Activated T-cell treated with anti-CD3 and anti-CD28 coated beads, Interleukin-2, amount 50 U/mL, for 4 hours (primary cell): ENCODE measurements at places on chromosomes 6 and 20.
A peak's percentile ranks its signal among the peaks of the same experiment; 100 is the strongest.

- no peak for DNase-seq
Observed at GRCh38 chr6:43838276-43839036, 68.4 kb downstream of the VEGFA start.

DNA sequence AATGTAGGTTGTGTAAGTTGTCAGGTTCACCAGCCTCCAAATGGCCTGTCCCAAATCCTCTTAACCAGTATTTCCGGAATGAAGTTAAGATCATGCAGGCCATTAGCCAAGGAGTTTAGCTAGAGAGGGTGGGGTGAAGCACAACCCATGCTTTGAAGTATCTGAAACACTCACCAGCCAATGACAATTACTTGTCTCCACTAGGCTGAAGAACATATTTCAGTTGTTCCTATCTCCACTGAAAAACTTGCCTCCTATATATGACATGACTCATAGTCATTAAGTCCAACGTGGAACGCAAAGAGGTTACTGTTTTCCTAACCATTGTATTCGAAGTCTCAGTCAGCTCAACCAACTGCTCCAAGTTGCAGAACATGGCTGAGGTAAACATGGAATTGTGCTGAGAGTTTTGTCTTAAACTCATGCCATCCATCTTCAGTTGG is 37.4 kb upstream of the TNFAIP3 start:
- no peak for DNase-seq

GRCh38 chr6:17156112-17156921 is 54.5 kb downstream of the STMND1 start:
- DNase-seq, result peak; percentile 47

DNA sequence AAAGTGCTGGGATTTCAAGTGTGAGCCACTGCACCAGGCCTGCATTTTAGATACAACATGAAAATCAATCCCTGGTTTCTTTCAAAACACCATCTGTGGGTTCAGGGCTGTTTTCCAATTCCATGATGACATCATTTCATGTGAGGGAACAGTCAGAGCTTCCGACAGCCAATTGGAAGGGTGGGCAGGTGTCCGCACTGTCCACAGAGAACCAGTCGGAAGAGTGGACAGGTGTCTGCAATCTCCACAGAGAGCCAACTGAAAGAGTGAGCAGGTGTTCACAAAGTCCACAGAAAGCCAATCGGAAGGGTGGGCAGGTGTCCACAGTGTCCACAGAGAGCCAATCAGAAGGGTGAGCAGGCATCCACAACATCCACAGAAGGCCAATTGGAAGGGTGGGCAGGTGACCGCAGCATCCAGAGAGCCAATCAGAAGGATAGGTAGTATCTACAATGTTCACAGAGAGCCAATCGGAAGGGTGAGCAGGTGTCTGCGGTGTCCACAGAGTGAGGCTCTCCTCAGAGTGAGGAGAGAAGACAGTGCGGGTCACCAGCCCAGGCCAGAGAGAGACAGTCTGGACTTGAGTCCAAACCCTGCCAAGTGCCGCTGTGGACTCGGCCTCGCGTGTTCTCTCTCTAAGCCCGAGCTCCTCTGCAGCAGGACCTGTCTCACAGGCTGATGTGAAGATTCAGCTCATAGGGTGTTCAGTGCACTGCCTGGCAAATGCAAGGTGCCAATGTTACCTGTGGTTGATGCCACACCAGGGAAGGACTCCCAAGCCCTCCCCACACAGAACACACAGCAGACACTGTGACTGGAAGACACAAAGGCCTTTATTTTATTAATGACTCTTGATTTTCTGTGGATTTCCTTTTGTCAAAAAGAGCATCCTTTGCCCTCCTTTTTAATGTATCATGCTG is 57.3 kb downstream of the DLL1 start:
- DNase-seq, result no peak

- no peak for DNase-seq
Observed at GRCh38 chr20:4061987-4062386, 46.6 kb upstream of the RNF24 start.

- no peak for DNase-seq
Observed at GRCh38 chr6:41700463-41701347, 34.7 kb downstream of the TFEB start.

GRCh38 chr6:2958331-2958711 is 13.0 kb downstream of the SERPINB6 start:
- no peak for DNase-seq

- no peak for DNase-seq
Observed at GRCh38 chr20:38369389-38369788, 23.1 kb downstream of the LBP start.
